NCI-H2171 (cell line): ENCODE measurements at places on chromosomes 6 and 20.
A peak's percentile ranks its signal among the peaks of the same experiment; 100 is the strongest.

GRCh38 chr6:114176726-114177125 lies 166.1 kb downstream of the HS3ST5 start:
- no peak for DNase-seq

DNA sequence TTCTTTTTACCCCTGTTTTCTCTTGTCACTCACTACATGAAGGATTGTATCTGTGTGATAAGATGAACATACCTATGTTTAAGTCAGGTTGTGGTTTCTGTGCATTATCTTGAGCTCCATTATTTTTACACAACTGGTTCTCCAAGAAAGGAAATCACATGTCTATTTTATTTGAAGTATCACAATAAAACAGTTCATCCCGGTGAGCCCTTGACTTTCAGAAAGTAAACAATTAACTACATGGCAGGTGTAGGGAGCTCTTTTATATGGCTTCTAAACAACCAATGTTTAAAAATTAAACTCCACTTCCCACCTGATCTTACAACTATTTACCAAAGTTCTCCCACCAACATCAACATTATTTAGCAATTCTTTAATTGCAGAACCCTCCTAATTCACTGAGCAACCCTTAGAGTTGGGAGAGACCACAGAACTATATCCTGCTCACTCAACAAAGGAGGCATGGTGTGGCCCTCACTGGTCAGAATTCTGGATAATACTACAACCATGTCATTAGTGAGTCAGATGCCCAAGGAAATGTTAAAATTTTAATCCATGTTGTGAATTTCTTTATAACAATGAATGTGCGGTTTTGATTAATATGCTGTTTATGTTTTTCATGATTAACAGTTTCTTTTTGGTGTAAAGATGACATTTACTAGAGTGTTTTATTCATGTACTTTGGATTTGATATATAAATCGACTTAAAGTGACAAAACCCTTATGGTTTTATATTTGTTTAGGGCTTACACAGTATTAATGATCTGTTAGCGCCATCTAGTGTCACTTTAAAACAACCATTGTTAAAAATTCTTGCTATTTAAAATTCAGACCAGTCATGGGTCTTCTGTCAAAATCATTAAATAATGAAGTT lies 50.0 kb upstream of the SCGN start:
- peak; percentile 26 for DNase-seq

DNA sequence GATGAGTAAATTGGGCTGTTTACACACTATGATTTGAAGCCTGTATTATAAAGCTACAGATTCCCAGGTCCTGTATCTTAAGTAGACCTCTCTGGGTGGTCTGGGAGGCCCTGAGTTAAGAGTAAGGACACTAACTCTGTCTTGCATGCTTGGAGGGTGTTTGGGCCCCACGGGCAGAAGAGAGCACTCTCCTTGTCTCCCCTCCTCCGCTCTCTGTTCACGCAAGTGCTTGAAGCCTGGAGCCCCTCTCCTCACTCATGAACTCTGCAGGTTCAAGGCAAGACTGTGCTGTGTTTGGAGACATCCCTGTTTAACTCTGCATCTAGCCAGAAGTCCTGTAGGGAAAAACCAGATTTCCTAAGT lies 154.0 kb downstream of the ZDHHC14 start:
- no peak for DNase-seq

- DNase-seq: no peak
These were observed 536 bp upstream of the RAET1G start for GRCh38 chr6:149923327-149923986.

DNA sequence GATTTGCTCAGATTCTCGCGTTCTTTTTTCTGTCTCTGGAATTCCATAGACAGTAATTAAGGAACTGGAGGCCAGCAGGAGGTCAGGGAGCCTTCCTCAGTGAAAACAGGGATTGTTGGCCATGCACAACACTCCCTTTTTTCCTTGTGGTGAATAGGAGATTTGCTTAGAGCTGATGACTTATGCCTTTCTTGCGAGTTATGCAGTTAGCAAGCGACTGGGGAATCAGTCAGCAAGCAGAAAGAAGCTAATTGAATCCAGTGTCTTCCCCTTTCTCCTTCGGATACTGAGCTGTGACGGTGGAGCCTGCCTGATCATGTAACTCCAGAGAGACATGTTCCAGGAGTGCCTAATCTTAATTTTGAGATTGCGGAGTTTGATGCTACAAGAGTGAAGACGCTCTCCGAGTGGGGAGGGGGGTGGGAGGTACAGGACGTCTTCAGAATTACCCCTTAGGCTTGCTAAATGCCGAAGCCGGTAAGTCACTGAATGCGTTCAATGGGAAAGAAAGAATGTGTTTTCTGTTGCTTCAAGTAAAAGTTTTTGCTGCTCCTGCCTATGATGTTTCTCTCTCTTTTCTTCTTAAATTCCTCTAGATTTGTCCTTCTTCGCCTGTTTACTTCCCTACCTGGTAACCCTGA lies 165.9 kb downstream of the SASH1 start:
- no peak for DNase-seq

DNA sequence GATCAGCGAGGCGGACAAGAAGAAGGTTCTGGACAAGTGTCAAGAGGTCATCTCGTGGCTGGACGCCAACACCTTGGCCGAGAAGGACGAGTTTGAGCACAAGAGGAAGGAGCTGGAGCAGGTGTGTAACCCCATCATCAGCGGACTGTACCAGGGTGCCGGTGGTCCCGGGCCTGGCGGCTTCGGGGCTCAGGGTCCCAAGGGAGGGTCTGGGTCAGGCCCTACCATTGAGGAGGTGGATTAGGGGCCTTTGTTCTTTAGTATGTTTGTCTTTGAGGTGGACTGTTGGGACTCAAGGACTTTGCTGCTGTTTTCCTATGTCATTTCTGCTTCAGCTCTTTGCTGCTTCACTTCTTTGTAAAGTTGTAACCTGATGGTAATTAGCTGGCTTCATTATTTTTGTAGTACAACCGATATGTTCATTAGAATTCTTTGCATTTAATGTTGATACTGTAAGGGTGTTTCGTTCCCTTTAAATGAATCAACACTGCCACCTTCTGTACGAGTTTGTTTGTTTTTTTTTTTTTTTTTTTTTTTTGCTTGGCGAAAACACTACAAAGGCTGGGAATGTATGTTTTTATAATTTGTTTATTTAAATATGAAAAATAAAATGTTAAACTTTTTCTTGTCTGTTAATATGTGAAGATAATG lies 2.2 kb downstream of the HSPA1B start:
- DNase-seq: peak; percentile 58

GRCh38 chr6:111625461-111626391 lies 20.0 kb upstream of the TRAF3IP2 start:
- peak; percentile 68 for DNase-seq

DNA sequence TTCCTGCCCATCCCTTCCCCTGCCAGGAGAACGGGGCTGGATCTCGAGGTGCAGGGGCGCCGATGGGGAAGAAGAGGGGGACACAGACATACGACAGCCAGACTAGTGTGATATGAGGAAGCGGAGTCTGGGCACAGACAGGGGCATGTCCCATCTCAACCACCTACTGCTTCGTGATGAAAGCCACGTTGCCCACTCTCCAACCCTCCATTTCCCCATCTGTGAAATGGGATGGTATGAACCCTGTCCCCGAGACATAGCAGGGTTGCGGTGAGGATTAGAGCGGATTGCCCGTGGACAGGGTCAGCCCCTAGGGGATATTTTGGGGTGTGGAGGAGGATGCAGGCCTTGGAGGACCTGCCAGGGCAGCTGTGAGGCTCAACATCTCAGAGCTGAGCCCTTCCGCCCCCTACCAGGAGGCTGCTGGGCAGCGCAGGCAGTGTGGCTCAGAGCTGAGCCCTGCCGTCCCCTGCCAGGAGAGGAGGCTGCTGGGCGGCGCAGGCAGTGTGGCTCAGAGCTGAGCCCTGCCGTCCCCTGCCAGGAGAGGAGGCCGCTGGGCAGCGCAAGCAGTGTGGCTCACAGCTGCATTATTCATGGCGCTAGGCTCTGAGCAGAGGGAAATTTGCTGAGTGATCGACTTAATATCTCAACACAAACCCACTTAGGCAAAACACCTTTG lies 71.7 kb downstream of the GRM4 start:
- DNase-seq: no peak

GRCh38 chr6:8993111-8993510 lies 557.8 kb upstream of the SLC35B3 start:
- no peak for DNase-seq

- DNase-seq: no peak
These were observed 851.3 kb upstream of the MAN1A1 start for GRCh38 chr6:120200853-120201252.

DNA sequence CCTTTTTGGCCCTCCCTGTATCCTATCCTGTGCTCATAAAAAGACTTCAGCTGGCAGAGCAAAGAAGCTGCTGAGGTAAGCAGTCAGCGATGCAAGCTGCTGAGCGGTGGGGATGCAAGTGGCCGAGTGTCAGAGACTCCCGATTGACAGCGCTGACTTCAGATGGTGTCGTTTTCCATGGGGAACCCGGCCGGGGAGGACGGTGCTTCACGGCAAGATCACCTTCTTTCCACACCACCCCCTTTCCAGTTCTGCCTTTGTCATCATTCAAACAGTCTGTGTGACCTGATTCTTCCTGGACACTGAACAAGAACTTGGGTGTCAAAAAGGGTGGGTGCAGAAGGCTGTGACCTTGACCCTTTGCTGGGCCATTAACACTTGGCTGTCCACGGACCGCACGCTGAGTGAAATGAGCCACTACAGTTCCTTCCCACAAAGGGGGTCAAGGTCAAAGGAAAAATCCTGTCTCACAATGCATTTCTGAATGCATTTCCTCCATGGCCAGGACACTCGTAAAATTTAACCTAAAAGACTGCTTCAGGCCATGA lies 52.9 kb upstream of the UNC93A start:
- no peak for DNase-seq

GRCh38 chr6:90386399-90387382 lies 90.0 kb upstream of the BACH2 start:
- no peak for DNase-seq

DNA sequence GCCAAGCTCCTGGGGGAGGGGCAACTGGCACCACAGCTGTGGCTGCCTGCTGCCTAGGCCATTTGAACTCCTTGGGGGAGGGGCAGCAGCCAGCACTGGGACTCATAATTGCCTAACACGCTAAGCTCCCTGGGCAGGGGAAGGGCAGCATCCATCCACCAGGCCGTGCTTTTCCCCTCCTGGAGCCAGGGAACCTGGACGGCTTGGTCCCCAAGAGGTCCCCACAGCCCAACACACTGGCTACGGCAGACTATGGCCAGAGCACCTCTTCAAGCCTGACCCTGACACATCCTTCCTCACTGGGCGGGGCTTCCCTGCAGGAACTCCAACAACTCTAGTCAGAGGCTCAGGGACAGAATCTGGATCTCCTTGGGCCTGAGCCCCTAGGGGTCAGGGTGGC lies 269.4 kb downstream of the RNF144B start:
- DNase-seq: peak; percentile 34

DNA sequence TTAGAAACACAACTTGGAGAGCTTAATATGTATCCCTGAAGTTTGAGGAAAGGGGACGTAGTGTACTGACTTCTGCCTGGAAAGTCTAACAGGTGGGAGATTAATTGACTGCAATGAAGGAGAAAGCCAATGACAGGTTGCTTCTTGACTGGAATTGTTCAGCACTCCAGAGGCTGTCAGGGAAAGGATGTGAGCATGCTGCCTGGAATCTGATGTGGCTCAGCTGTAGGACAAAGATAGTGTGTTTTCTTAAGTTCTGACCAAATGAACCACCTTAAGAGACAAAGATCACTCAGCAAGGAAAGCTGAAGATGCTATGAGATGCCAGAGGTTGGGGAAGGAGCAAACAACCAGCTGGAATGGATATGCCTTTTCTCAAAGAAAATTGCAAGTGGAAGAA lies 185.8 kb downstream of the PHF3 start:
- DNase-seq: no peak

DNA sequence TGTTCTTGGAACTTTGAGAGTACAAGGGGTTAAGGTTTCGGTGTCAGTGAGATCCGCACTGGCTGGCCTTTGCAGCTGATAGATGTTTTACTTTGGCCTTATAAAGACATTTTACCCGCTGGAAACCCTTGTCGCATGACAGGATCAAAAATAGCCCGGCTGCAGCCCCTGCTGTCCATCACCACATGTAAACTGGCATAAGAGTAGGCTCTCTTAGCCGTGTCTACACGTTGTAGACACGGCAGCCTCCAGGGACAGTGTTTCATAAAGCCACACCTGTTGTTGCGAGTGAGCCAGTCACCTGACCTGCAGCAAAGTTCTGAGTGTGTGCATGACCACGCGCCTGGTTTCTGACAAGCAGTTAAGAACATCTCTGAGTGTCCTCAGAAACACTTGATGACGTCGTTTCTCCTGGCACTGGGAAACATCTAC lies 8.5 kb downstream of the RBM24 start:
- DNase-seq: no peak

- no peak for DNase-seq
These were observed 530.1 kb downstream of the HAO1 start for GRCh38 chr20:7410150-7410549.

GRCh38 chr6:27216874-27217273 lies 30.6 kb upstream of the PRSS16 start:
- no peak for DNase-seq

DNA sequence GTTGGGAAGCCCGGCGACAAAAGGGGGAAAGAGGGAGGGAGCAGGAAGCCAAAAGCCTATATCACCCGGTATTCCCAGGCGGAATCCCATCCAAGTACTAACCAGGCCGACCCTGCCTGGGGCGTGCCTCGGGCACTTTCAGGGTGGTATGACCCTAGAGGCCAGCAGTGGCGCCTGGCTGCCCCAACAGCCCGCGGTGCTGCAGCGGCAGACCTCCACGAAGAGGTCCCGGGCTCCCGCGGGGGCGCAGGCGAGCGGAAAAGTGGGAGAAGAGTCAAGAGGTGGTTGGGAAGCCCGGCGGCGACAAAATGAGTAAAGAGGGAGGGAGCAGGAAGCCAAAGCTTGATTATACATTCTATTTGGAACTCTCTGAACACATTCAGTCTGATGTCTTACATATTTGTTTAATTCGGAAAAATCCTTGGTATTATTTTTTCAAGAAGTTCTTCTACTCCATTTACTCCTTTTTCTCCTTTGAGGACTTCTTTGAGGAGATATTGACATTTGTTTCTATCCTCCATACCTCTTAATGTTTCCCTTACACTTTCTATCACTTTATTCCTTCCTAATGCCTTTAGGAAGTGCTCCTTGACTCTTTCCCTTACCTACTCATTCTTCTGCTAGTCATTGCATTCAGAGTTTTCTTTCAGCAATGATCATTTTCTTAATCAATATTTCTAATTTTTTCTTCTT lies 11.5 kb downstream of the TREML4 start:
- DNase-seq: no peak

GRCh38 chr6:1739220-1739619 lies 129.5 kb downstream of the FOXC1 start:
- DNase-seq: no peak

DNA sequence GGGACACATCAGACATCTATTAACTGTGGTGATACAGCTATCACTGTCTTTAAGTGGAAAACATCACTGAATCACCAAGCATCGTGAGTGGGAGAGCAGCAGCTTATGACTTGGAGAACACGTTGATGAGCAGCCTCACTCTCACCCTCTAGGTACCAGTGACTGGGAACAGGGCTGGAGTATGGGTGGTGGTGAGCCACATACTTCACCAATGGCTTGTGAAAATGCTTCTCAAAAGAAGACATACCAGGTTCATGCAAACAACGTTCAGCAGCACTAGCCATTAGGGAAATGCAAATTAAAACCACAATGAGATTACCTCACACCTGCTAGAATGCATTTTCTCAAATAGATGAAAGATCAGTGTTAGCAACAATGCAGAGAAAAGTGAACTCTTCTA lies 25.3 kb downstream of the SNX5 start:
- DNase-seq: no peak

GRCh38 chr6:152023613-152024012 lies 216.1 kb downstream of the ESR1 start:
- DNase-seq: no peak
